MCF 10A (cell line): ENCODE measurements at places on chromosomes 2 and 18. TPM values are rescaled to one million over a fixed set of nuclear protein-coding genes. Genes with fewer than 3 reads are reported as not detected.
A peak's percentile ranks its signal among the peaks of the same experiment; 100 is the strongest.

DNA sequence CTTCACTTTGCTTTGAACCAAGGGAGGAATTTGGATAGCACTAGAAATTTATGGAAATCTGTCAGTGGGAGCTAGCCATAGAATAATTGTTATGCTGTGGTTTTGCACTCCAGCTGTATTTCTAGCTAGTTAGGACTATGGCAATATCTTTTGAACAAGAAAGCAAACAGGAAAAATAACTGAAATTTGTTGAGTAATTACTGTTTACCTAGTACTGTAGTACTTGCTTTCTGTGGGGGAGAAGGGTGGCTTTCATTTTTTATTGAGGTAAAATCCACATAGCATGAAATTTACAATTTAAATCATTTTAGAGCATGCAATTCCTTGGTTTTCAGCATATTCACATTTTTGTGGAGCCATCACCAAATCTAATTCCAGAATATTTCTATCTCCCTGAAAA is 28.4 kb downstream of the MBD5 start:
- H3K27ac ChIP-seq, result no peak overlapping the region
- H3K27me3 ChIP-seq, result no peaks in the 10 kb centered on the region
- no peak overlapping the region for H3K4me3 ChIP-seq
- H3K4me1 ChIP-seq, result no peaks in the 10 kb centered on the region
- H3K36me3 ChIP-seq, result no peaks in the 10 kb centered on the region

Gene NDUFS1
- 91.9 and 100 TPM in 2 replicates for total RNA-seq

Gene PRKAG3
- not detected in 2 replicates for total RNA-seq

- H3K36me3 ChIP-seq, result no peaks in the 10 kb centered on the region
- no peak overlapping the region for H3K4me3 ChIP-seq
- H3K4me1 ChIP-seq, result no peaks in the 10 kb centered on the region
- peaks cover 28% of the 10 kb centered on the region for H3K27me3 ChIP-seq
- no peak overlapping the region for H3K27ac ChIP-seq
These were observed 13.0 kb downstream of the FABP1 start for GRCh38 chr2:88114889-88115288.

DNA sequence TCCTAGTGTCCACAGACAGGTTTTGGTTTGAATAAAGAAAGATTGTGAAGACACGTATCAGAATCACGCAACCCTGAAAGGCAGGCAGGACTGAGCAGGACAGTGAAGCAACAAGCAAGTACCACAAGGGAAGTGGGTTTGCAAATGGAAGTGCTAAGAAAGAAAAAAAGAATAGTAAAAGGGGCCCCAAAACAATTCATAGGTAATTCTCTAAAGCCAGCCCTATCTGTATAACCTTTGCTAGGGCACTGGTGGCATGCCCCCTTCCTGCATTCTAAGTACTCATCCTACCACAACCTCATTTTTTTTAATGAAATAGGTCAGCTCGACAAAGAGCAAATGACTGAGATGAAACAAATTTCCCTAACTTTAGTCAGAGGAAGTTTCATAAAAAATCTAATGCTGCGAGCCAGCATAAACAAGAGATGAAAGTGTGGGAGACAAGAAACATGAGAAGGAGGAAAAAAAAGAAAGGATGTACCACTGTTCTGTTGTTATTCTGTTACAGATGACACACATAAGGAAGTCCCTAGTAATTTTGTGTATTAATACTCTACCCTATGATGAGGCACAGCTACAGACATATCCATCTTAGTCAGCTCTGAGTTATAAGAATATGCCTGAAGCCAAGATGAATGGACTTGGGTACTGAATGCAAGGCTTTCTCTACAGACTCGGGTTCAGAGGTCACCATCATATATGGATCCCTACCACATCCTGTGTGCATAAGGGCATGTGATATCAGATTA is 32.2 kb downstream of the IKZF2 start:
- peak overlapping the region; percentile 8 for H3K4me3 ChIP-seq
- H3K4me1 ChIP-seq, result peaks cover 46% of the 10 kb centered on the region
- H3K36me3 ChIP-seq, result no peaks in the 10 kb centered on the region
- no peaks in the 10 kb centered on the region for H3K27me3 ChIP-seq

DNA sequence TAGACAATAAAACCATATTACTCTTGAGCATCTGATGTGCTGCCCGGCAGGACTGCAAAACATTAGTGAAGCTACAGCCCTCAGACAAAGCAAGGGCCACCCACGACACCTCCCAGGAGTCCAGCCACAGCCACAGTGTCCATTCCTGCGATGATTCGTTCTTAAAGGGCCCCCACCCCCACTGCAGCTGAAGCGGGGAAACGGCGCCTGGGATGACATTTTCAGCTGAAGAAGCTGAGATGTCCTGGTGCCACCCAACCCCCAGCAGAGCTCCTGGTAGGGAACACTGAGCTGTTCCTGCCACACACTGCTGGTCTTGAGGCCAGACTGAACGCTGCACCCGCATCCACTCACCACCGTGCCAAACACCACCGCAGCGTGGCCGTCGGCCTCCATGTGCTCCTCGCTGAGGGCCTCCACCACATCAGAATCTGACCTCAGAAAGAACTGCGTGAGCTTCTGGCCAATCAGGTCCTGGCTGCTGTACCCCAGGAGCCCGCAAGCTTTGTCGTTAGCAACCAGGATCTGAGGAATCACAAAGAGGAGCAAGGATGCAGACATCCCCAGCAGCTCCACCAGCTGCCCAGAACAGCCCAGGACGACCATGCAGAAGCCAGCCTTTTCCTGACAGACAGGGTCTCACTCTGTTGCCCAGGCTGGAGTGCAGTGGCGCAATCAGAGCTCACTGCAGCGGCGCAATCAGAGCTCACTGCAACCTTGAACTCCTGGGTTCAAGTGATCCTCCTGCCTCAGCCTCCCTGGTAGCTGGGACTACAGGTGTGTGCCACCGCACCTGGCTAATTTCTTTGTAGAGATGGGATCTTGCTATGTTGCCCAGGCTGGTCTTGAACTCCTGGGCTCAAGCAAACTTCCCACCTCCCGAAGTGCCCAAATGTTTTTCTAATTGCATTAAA is 9.5 kb downstream of the PASK start:
- no peak for DNase-seq
- H3K4me1 ChIP-seq, result no peaks in the 10 kb centered on the region
- no peak overlapping the region for H3K4me3 ChIP-seq
- no peak overlapping the region for H3K27ac ChIP-seq
- peaks cover 18% of the 10 kb centered on the region for H3K36me3 ChIP-seq
- H3K27me3 ChIP-seq, result no peaks in the 10 kb centered on the region

Gene NTSR2
- not detected in 2 replicates for total RNA-seq

DNA sequence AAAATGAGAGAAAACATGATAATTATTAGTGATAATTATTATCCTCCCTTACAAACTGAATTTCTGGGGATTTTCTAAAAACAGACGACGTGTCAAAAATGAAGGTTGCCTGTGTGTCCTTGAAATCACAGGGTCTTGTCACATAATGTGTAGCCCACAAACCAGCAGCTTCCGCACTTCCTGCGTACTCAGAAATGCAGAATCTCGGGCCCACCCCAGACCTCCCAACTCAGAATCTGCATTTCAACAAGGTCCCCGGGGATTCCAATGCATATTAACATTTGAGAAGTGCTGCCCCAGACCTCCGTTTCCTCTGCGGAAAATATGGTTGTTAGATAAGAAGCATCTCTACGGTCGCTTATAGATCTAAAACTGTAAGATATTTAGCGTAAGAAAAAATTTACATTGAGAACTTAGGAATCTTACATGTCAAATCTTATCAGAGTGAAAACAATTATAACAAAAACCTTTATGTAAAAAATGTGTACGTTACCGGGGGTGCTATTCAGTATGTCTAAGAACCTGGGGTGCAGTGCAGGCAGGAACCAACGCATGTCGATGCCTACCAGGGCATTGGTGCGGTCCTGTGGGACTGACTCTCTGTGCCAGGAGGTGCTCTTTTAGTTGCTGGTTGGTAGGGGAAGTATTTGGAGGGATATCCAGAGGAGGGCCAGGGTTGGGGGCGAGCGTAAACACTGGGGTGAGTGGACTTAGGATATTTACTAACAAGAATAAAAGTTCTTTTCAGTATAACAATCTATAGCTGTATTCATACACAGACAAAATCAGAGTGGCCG is 15.2 kb downstream of the CDKL4 start:
- no peak overlapping the region for H3K27ac ChIP-seq
- no peak overlapping the region for H3K4me3 ChIP-seq
- H3K27me3 ChIP-seq, result no peaks in the 10 kb centered on the region
- H3K4me1 ChIP-seq, result peaks cover 5% of the 10 kb centered on the region
- H3K36me3 ChIP-seq, result no peaks in the 10 kb centered on the region
- no peak for DNase-seq

- H3K36me3 ChIP-seq, result peaks cover 12% of the 10 kb centered on the region
- H3K27me3 ChIP-seq, result no peaks in the 10 kb centered on the region
- H3K4me3 ChIP-seq, result no peak overlapping the region
- no peaks in the 10 kb centered on the region for H3K4me1 ChIP-seq
- DNase-seq, result no peak
- H3K27ac ChIP-seq, result no peak overlapping the region
These were observed 166.9 kb downstream of the PRPF40A start for GRCh38 chr2:152550386-152550785.

DNA sequence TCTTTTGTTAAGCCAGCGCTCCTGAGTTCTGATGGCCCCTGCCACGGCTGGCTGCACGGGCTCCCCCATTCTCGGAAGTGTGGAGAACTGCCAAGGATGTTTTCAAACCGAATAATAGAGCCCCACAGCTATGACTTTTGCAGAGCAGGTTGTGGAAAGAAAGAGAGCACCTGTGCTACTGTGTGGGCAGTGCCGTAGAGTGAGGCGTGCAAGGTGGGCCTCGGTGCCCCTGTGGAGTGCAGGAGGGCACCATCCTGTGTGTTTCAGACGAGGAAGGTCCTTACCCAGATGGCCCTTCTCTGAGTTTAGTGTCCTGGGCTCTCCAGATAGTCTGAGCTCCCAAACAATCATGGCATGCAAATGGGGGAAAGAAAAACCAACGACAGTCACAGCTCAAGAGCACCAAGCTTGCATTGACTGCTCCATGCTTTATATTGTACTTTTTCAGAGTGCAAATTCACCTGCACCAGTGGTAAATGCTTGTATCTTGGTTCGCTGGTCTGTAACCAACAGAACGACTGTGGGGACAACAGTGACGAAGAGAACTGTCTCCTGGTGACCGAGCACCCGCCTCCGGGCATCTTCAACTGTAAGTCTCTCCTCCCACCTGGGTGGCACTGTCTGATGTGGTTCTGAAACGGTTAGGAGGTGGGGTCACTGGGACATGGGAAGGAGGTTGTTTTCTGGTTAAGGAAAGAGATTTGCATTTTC is 219.4 kb downstream of the LDLRAD4 start:
- H3K4me3 ChIP-seq, result no peak overlapping the region
- no peaks in the 10 kb centered on the region for H3K36me3 ChIP-seq

DNA sequence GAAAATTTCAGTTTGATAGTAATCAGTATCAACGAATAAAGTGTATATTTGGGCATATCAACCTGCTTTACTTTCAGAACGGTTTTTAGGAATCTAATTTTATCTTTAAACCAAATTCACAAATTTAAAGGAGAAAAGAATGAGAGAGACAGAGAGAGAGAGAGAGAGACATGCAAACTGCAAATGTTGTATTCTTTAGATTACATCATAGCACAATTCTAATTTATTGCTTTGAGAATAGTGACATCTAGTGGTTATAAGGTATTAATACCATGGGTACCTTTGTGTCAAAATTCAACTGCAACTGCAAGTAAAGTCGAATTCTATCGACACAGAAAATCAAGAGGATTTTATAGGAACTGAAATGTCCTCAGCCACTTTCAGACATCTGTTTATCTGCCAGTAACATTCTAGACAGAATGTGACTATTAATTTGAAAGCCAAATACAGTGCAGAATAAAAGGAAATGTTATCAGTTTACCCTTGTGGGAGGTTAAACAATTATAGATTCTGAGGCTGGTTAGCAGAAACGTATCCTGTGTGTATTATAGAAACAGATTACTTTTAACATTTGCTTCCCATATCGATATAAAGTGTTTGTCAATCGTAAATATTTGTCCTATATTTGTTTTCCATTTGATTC is 529.8 kb upstream of the VRK2 start:
- no peaks in the 10 kb centered on the region for H3K4me1 ChIP-seq
- H3K27ac ChIP-seq, result no peak overlapping the region
- no peaks in the 10 kb centered on the region for H3K36me3 ChIP-seq

Gene CDKL4
- 1.1 TPM in 1 of 2 replicates, not detected in the other for total RNA-seq
